ENCODE measurements at places on chromosomes 7 and 10.

DNA sequence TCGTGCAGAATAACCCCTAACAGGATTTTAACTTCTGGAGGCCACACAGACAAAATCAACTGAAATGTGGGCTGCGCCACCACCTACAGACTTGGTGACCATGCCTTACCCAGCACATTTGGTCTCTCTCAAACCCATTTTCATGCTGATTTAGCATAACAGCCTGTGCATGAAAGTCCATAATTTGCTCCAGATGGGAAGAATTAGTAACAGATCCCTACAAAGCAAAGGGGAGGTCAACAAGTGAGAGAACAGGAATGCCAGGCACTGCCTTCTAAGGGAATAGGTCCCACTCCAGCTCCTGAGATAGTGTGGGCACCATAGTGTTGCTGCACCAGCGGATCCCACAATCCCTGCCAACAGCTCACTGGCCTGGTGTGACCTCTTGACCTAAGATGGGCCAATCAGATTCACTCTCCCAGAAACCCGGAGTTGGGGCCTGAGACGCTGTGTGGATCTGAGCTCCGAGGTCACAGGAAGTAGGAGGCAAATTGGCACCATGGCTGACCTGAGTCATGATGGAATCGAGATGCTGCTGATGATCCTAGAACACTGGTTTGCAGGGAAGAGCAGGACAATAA, 32.4 kb downstream of the SLIT1 start:
- DNase-seq = no peak

- DNase-seq = no peak
Observed at GRCh38 chr7:103699032-103699431, 253.0 kb upstream of the SLC26A5 start.

GRCh38 chr10:35328404-35329037, 7.8 kb upstream of the CCNY start:
- no peak for DNase-seq

GRCh38 chr7:31892099-31892829, 177.9 kb downstream of the PDE1C start:
- no peak for DNase-seq

GRCh38 chr10:132272231-132272971, 35.3 kb downstream of the STK32C start:
- DNase-seq = no peak

DNA sequence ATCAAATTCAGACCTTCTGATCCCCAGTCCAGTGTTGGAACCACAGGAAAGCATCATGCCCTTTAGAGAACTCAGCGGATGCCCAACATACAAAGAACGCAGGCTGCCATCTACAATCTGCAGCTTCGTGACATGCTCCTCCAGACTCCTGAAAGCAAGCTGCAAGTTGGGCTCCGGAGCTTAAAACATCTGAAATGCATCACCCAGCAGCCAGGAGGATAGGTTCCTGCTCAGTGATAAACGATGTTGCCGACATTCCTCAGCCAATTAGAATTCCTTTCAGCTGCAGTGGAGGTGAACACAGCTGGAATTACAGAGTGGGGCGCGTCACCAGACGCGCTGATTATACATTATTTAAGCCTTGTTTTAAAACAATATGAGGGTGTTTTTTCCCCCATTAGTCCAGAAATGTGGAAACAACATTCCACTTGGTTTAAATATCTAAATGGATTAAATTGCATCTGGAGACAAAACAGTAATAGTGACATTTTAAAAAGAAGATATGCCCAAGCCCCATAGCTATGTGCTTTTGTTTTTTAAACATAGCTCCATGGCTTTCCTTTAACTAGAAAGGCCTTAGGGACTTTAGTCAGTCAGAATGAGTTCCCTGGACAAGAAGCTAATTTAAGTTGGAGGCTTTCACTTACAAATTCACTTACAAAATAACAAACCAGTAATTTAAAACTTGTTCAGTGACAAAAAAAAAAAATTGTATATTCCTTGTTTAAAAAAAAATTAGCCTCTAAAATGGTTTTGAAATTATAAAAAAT, 6.3 kb downstream of the SMURF1 start:
- DNase-seq = peak; percentile 70

DNA sequence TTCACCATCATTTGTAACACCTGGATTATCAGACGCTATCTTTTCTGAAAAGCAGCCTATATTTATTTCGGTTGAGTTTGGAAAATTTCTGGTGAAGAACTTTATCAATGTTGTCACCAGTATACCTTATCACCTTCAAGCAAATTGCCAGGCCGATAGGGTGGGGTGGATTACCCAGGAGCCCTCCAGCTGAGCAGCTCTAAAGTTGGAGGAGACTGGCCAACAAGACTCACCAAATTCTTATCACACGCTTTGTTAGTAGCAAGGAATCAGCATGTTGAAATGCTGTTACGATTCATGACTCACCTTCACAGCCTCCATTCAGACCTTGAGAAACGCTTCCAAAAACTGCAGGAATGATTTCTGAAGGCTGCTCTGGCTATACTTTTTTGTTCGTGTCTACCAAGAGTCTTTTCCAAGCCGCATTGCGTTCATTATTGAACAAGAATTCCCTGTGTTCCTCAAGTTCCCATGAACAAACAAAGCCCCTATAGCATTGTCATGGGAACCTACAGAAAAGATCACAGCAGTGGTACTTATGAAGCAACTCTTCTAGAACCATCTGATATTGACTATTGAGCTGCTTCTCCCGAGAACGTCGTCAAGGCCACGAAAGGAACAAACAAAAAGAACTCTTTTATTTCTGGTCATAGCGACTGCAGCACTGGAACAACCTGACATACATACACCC, 291.4 kb downstream of the SFMBT2 start:
- no peak for DNase-seq

- DNase-seq = no peak
Observed at GRCh38 chr10:130471486-130471885, 335.3 kb downstream of the GLRX3 start.

- no peak for DNase-seq
Observed at GRCh38 chr10:82660986-82661385, 786.0 kb downstream of the NRG3 start.

DNA sequence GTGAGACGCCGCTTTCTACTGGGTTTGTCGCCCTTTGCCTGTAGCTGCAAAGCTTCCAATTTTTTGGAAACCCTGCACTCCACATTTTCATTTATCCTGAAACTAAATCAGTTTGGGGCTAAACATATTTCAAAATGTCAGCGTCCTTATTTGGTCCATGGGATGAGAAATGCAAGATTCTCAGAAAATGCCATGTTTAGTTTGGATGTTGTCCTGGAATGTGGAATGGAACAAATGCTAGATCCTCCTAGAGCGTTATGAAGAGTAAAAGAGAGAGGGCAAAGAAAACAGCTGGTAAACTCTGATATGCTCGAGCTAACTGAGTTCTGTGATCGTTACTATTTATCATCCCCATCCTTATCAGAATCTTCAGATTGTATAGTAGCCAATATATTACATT, 236.9 kb downstream of the KLF6 start:
- DNase-seq = peak; percentile 16
